ENCODE measurements at places on chromosomes 13 and 19. TPM values are rescaled to one million over a fixed set of nuclear protein-coding genes. Genes with fewer than 3 reads are reported as not detected.

APLP1 gene
- total RNA-seq = 2.0 TPM

ZNF536 gene
- total RNA-seq = not detected

GRCh38 chr19:57351867-57352266 lies 796 bp downstream of the ZNF304 start:
- DNase-seq = no peak

CPAMD8 gene
- total RNA-seq = 23.7 TPM

DNA sequence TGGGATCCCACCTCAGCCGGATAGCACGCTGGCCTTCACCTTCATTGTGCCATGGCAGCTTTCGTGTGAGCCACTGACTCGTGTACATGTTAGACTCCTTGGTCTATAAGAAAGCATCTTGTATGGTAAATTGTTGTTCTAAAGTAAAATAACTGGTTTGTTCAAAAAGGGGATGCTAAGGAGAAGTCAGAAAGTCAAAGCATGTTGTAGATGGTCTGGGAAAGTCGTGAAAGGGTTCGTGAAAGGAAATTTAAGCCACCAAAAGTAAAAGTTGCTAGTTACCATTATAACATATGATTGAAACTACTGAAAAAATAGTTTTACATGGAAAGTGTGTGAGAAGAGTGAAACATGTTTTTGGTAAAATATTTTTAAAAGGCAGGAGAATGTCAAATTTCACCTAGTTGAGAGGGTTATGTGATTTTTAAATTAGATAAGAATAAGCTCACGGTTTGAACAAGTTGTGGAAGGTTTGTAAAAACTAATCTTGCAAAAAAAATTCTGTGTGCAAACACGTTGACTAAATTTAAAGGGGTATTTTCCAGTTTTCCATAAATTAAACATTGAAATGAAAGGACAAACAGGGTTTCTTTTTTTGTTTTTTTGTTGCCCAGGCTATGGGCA lies 23.4 kb downstream of the DPRX start:
- no peak for DNase-seq

CBY2 gene
- total RNA-seq = not detected

- DNase-seq = no peak
Observed at GRCh38 chr13:46748300-46748699, 48.7 kb downstream of the ESD start.

GRCh38 chr19:32294871-32295438 lies 50.5 kb upstream of the ZNF507 start:
- no peak for DNase-seq

DNA sequence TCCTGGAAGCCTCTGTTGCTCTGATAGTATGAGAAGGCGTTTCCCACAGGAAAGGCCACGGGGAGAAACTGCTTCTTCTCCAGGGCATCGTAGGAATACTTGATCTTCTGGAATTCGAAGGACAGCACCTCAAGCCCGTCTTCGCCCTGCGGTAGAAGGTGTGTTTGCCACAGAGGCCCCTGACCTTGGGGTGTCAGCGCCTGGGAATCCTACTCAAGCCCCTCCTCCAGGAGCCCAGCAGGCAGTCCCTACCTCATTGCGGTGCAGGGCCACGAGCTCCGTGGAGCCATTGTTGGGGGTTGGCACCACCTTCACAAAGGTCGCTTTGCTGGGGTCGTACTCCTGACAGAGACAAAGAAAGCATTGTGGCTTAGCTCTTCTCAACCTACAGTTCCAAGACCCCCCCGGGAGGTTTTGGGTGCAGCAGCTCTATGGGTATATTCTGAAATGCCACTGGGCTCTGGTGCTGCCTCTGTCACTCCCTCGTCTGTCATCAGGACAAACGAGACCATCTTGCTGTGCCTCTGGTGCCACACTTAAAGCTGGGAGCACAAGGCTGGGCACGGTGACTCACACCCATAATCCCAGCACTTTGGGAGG lies 3.7 kb downstream of the ATP13A1 start:
- DNase-seq = no peak

DNA sequence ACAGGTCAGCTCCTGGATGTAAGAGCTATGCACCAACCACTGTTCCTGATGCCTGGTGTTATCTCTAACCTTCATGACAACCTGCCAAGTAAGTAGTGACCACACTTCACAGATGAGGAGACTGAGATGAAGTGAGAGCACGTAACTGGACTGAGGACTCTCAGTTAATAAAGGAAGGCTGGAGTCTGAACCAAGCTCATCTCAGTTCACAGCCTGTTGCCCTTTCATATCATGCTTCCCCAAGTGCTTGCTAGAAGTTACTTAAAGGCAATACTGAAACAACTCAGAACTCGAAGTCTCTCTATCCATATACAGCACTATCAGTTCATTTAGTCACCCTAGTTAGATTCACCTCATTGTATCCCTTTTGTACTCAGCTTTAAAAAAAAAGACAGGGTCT lies 119.7 kb downstream of the ABCC4 start:
- DNase-seq = no peak

DNA sequence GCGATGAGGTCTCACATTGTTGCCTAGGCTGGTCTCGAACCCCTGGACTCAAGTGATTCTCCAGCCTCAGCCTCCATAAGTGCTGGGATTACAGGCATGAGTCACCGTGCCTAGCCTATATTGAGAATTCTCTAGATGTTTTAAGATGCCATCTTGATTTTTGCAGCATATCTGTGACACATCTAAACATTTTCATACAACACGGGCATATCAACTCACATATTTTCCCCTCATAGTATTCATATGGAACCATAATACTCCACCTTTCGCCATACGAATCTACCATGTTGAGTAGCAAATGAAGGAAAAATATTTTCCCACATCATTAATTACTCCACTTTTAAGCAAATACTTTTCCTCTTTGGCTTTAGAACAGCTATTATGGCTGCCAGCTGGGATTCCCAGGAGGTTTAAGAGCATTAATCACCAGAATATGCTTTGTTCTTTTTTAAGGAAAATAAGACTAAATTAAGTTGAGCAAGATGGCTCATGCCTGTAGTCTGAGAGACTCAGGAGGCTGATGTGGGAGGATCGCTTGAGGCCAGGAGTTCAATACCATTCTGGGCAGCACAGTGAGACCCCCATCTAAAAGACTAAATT lies 56.9 kb upstream of the GTF2F2 start:
- DNase-seq = no peak

- DNase-seq = no peak
Observed at GRCh38 chr13:103199380-103200088, 133.3 kb upstream of the SLC10A2 start.

RTBDN gene
- 1.0 TPM for total RNA-seq

GRCh38 chr19:50359328-50359818 lies 6.1 kb downstream of the NAPSA start:
- DNase-seq = no peak

GRCh38 chr13:33179463-33179862 lies 106.1 kb downstream of the STARD13 start:
- no peak for DNase-seq

GRCh38 chr19:44643605-44644401 lies at the start of gene PVR:
PVR (plus strand) TSS chr19:44643910; CDS start chr19:44644097, 187 bp downstream.
- DNase-seq = peak; percentile 78

GRCh38 chr19:756236-756635 lies 5.3 kb downstream of the MISP start:
- DNase-seq = peak; percentile 78

ZNF433 gene
- total RNA-seq = 2.6 TPM

DNA sequence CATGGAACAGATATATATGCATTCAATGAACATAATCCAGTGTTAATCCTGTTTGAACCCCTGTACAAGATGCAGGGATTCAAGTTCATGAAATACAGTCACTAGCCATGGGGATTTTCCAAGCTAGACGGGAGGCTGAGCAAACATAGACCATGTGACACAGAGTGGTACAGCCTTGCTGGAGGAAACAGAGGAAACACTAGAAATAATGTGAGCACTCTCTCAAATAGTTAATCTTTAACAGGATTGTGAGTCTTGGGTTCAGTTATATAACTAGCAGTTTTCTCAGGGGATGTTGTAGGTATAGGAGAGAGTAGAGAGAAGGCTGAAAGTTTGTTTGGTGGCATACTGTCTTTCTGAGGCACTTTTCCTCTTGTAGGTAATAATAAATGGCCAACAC lies 13.9 kb upstream of the LGALS16 start:
- DNase-seq = no peak

DNA sequence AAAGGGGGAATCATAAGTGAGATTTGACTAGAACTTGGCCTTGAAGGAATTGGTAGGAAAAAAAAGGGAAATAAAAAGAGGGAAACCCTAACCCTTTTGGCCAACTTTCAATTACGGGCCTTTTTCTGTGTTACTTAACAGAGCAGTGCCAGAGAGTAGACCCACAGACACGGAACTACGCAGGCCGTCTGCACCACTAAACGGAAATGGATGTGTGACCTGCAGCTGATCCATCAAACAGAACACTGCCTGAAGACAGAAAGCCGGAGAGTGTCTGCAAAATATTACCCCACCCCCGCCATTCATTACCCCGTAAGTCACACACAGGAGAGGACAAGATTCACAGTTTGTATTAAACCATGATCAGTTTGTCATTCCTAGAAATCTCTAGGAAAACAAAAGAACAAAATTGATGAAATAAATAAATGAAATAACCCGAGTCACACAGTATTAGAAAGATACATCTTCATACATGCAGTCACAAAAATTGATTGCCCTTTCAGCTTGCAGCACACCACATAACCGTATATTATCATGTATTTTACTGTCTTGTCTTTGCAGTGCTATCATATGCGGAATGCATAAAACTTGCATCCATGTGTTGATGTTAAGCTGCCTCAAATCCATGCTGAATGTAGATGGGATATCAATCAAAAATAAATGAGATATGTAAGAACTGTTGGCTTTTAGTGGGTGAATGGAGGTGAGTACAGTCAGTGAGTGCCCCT lies 424.7 kb downstream of the IRS2 start:
- DNase-seq = no peak

DNA sequence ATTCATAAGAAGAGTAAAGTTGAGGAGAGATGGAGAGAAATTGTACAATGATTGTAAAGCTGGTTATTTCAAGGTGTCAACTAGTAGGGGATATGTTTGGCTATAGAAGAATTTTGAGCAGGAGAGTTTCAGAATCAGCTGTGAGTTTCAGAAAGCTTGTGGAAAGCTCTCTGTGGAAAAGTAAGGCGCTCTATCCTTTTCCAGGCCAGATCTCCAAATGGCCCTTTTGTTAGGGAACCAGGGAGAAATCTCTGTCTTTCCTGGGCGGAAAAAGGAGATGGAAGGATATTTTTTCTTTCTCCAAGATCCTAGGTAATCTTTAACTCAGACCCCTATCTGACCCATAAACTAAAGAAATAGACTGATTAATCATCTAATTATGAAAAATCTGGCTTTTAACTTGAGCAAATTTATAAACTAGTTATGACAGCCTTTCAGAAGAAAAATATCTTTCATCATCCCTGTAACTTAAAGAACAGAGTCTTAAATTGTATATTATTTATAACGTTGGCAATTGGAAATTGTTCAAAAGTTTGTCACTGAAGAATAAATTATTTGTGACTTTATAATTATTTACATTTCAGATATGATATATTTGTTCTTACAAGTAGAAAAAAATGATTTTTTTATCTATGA lies 34.5 kb downstream of the SPRY2 start:
- no peak for DNase-seq
